Fibroblast of skin of left quadriceps (primary cell): ENCODE measurements at places on chromosomes 1 and 21.

DNA sequence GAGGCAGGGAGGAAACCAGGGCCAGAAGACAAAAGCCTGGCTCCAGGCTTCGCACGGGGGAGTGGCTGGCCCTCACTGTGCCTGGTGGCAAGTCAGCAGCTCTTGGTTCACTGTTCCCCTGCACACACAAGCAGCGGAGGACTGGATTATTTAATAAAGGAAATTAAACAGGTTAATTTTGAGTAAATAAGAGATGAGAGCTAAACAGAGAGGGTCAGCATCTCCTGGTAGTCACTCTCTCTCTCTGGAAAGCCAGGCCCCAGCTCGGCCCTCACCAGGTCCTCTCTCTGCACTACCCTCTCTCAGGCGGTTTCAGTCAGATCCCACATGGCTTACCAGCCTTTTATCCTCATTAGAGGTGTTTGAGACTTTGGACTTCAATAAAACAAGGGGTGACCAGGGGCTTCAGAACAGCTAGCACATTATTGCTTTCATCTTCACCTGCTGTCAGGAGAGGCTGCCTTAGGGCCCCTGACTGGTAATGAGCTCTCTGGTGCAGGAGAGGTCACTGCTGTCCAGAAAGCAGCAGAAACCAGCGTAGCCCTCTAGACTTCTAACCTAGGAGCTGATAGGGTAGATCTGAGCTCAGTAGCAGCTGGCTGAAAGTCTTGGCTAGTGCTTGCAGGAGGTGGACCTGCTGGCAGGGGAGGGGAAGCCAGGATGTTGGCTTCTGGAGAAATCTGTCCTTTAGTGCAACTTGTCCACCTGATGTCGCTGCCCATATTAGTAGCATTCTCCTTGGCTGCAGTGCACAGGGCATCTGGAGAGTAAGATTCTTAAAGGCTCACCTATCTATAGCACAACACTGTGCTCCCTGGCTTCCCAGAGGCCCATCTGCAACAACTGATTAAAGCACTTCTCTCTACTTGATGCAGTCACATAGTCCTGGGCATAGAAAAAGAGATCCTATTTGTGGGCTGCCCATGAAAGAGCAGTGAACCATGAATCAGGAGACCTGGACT is 45.9 kb downstream of the SYT6 start:
- no peak for DNase-seq

DNA sequence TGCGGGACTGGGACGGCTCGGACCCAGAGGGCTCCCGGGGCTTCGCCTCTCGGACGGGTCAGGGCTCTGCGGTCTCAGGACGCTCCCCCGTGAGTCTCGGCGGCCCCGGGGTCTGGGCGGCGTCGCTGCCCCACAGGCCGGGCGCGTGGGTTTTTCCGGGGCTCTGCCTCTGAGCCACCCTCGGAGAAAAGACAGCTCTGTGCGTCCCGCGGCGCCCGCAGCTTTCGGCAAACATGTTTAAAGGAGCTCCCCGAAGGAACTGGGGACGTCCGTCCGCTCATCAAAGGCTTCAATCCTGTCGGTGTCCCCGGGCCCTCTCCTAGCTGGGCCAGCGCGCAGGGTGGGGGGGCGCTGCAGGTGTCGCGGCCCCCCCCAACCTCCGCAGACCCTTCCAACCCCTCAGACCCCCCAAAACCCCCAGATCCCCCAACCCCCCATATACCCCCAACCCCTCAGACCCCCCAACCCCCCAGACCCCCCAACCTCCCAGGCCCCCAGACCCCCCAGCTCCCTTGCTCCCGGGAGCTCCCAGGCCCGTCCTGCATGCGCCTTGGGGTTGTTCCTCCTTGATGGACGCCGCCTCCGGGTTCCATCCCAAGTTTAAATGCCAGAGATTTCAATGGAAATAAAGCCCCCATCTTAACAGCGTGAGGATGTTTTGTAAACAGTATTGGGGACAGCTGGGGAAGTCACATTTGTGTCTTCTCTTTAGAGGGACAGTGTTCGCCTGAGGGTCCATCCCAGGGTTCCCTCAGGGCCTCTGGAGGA is 996 bp upstream of the C1orf159 start:
- DNase-seq: no peak

DNA sequence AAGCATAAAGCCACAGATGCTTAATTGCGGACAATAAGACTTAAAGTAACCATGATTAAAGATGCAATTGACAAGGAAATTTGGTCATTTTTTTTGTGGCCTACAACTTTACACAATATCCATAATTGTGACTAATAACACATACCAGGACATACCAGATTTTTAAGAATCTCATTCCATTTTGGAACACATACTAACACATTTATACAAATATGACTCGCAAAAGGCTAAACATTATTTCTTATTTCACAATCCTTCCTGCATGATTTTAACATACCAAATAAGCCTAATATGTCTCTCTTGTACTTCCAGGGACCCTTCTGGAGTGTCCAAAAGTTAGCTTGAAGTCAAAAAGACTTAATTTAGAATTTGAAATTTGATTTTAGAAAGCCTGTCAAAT is 48.8 kb downstream of the DR1 start:
- DNase-seq: peak; percentile 20

GRCh38 chr1:6123816-6124215 is 56.3 kb downstream of the CHD5 start:
- DNase-seq: no peak

DNA sequence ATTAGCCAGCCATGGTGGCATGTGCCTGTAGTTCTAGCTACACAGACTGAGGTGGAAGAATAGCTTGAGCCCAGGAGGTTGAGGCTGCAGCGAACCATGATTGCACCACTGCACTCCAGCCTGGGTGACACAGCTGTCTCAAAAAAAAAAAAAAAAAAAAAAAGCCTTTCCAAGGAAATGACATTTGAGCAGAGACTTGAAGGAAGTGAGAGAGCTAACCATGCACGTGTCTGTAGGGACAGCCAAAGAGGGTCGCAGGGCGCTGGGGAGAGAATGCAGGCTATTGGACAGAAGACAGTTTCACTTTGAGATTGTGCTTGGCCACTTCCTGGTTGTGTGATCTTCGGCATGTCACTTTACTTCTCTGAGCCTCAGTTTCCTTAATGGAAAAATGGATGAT is 6.8 kb downstream of the HCRTR1 start:
- DNase-seq: no peak

DNA sequence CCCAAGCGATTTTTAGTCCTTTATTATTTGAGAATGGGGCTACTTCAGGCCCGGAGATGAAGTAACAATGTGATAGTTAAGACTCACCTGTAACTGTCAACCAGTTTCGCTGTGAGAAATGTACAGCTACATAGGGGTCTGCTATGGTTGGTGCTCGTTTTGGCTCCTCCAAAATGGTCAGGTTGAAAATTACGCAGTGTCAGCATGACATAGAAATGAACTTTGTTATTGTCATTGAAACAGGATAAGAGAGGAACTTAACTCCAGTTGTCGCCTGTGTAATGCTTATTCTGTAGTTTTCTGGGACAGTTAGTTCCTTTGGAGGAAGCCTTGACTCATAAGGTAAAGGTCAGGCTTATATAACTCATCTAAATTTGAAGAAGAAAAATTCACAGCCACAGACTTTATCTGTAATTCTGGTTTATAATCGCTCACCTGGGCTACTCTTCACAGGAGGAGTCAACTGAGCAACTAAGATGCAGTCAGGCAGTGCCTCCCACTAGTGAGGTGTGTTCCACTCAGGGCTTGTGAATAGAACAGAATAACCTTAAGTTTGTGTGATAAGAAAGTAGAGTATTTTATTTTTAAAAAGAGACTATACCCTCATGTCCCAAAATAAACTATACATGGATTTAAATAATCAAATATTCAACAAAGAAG is 130.9 kb downstream of the CD247 start:
- no peak for DNase-seq

GRCh38 chr1:16905110-16905867 is 9.5 kb downstream of the RNU1-2 start:
- DNase-seq: peak; percentile 94

DNA sequence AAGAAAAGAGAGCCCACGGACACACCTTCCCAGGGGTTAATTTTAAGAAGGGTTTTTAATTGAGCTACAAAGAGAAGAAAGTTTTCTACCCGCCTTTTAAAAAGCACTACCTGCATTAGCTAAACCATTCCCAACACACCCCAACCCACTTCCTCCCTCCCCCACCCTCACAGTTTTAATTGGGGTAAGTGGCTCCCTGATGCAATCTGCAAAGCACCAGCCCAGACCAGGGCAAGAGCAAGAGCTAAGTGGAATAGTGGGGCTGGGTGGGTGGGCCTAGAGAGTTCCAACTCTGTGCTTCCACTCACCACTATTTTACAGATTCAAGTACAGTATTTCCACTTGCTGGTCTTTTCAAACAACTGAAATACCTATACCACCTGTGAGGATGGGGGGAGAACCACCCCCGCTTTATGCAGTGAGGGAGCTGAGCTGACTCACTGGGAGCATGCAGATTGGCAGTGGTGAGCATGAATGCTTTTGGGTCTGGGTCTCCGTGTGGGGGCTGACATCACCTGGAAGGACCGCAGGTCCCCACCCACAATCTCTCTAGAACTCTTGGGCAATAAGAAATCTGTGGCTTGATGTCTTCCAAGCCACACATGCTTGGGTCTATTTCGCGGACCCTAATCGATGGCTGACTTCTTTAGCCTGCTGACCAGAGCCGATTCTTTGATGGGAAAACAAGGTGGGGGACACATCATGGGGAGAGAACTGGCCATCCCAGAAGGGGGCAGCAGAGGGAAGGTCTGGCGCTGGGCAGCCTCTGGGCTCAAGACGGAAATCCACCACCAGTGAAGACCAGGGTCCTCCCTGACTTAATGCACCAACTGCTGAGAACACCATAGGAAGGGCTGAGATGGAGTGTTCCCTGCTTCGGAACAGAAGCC is 95.5 kb downstream of the SSBP3 start:
- DNase-seq: no peak

- peak; percentile 60 for DNase-seq
These were observed 24.8 kb upstream of the RGS18 start for GRCh38 chr1:192133350-192133926.

DNA sequence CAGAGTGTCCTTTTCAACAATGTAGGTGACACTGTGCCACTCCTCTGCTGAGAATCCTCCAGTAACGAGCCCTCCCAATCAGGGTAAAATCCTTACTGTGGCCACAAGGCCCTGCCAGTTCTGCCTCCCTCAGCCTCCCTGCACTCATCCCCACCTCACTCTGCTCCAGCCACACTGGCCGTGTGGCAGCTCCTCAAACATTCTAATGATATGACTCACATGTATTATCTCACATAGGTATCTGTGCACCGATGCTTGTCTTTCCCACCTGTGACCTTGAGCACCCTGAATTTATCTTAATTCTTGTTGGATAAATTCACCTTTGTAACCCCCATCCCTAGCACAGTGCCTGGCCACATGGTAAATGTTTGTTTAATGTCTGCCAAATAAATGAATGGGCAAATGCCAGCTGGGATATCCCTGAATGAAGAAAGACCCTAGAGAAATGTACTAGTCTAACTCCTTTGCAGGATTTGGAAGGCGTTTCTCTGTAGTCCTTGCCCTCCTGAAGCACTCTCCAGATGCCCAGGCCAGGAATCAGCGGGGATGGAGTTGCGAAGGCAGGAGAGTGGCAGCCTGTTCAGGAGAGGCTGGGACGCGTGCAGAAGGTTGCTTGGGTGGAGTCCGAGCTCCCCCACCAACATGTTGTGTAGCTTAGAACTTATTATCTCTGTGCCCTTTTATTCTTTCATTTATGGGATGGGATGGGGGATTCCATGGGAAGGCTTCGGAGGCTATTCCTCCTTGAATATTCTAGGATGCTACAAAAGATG is 106.0 kb downstream of the TMEM53 start:
- DNase-seq: no peak

DNA sequence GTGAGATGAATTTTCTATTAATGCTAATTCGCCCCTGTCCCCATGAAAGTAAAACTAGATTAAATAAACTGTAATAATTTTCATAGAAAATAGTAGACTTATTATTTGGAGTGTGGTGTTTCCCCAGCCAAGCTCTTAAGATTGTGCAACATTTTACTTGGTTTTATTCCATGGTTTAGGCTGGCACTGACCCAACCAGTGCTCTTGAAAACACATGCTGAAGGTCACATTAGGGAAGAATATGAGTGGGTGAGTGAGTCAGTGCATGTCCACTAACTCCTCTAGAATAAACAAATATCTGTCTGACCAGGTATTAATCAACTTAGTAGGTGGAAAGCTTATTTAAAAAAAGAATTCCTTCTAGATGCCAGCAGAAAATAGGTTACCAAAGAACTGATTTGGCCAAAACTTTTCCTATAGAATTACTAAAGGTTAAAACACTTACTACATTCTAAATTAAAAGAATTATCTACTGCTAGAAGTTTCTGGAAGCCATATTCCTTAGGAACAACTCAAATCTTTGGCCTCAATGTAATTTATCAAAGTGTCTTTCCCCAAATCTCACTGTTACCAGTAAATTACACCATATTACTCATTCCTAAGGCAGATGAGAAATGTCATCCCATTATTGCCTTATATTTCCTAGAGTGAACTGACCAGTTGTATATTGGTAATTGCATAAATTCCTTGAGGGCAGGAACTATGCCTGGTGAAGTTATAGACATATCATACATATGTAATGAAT is 89.7 kb upstream of the RGS1 start:
- peak; percentile 94 for DNase-seq

GRCh38 chr1:77039739-77040138 is 172.5 kb downstream of the ST6GALNAC5 start:
- peak; percentile 94 for DNase-seq

DNA sequence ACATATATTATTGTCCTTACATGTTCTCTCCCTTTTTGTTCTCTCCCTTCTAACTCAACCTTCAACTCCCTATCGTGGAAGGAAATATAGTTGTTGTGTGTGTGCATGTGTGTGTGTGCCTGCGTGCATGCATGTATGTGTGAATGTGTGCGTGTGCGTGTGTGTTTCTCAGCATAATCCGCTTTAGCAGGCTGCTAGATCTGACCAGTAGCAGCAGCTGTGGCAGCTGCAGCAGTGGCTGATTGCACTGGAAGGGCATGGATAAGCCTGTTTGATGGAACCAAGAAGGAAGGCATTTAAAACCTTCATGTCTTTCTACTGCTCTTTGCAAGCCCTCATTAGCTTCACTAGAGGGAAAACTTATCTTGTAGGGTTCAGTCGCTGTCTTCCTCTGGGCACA is 65.6 kb upstream of the IRF2BP2 start:
- DNase-seq: no peak

DNA sequence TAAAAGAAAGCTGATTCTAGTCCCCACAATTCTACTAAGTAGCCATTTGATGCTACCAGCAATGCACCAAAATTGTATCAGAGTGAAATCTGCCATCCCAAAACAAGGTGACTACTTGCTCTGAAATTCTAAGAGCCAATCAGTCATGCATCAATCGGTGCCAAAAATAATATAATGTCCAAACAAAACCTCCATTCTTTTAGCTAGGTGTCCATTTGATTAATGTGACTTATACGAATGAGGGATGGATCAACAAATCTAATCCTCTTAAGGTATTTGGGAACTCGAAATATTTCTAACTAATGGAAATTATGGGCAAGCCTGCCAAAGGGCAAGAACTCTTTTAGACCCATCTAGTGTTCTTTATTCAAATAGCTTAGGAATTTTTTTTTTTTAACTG is 66.4 kb upstream of the NEK2 start:
- no peak for DNase-seq
